NCI-H446 treated with DMSO at 0.1 percent for 48 hours (cell line): ENCODE measurements at places on chromosomes 7 and 10.

DNA sequence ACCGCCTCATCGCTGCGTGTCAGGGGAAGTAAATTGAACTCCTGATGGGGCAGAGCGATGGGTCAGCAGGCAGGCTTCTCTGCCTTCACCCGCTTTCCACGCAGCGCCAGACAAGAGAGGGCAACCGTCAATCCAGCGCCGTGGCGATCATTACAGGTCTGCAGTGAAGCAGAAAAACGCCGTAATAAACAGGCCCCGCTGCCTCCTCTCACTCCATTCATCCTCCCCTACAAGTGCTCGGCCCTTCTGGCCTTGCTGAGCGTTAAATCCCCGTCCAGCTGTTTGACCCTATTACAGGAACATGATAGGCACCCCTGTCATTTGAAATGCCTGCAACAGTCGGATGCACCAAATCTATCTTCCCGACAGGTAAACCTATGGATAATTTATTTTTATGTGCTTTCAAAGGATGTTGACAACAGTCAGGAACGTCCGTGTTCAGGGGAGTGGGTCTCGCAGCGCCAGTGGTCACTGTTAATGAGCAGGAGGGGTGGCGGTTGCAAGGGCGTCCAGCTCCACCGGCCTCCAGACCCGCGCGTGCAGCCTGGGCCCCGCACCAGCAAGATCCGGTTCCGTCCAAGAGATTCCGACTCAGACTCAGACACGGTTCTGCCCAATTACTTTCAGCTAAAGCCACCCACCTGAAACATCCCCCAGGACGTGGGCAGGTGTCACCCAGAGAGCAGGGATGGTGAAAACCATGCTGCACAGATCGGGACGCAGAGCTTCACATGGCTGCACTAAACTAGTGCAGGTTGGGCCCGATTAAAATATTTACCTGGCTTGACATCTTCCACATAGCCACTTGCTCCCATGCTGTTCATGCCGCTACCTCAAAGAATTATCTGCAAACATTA, 508.0 kb upstream of the MGMT start:
- DNase-seq, result no peak

DNA sequence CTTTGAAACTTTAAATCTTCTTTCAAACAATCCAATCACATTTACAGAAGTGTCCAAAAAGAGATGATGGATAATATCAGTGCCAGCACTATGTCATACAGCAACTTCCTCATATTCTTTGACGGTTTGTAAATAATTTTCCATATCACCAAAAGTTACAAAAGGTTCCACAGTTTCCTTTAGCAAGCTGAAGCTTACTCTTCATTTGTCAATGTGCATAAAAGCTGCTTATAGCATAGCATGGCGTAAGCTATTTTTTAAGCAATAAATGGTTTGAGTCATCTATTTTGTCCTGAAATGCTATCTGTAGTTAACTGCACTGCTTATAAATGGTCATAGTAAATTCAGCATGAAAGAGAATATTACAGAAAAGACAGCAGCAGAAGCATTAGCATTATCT, 95.1 kb downstream of the ETV1 start:
- DNase-seq, result no peak

GRCh38 chr10:86944031-86944419, 13.4 kb downstream of the MMRN2 start:
- DNase-seq, result no peak

GRCh38 chr10:29874606-29875269, 184.6 kb downstream of the JCAD start:
- DNase-seq, result no peak

- DNase-seq, result no peak
These were observed 14.5 kb downstream of the NUDT5 start for GRCh38 chr10:12181065-12181775.

DNA sequence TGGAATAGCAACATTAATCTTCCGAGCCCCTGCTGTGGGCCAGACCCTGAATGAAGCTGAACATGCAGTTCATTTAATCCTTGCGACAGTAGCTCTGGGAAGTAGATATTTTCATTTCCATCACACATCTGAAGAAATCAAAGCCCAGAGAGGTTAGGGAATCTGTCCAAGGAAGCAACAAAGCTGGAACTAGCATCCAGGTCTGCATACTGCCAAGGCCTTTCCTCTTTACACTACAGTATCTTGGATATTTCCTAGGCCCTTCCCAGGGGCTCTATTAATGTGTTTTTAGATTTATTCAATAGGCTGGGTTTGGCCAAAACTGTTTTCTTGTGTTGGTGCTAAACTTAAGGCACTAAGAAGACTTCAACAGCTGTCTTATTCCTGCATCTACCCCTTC, 48.1 kb downstream of the FAM13C start:
- no peak for DNase-seq

DNA sequence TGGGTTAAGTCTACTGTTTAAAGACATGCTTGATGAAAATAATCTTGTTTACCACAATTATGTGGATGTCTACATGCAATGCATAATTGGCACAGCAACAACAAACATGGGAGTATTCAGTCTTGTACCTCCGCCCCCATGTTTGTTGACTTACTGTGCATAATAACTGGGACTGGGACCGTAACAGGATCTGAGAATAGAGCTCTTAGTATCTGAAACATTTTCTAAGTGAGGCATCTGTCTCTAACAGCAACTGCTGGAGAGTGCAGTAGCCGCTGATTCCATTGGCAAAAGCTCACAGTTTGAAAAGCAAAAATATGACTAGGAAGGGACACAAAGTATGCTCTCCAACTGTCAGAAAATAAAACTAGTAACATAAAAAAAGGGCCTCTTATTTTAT, 61.6 kb downstream of the ENO4 start:
- DNase-seq, result no peak

DNA sequence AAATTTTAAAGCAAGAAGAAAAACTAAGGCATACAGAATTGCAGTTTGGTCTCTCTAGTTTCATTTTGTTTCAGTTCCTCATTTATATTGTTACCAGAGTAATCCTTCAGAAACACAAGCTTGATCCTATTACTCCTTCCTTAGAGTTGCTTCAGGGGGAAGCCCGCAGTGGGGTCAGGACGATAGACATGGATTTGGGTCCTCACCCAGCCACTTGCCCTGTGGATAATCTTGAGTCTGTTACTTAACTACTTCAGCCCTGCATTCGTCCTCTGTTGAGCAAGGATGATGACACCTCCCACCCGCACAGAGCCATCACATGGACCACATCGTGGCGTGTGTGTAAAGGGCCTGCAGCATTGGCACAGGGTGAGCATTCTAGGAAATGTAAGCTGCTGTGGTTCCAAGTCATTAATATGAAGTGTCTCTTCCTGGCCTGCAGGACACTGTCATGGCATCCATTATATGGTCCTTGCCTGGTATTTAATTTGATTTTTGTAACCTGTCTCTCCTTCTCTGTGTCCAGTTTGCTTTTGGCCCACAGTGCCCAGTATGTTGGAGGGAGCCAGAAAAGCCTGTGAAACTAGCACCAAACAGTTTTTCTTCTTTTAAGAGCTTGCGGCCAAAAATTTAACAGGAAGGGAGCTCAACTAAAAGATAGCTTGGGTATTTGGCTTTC, 111.2 kb downstream of the EEPD1 start:
- no peak for DNase-seq

DNA sequence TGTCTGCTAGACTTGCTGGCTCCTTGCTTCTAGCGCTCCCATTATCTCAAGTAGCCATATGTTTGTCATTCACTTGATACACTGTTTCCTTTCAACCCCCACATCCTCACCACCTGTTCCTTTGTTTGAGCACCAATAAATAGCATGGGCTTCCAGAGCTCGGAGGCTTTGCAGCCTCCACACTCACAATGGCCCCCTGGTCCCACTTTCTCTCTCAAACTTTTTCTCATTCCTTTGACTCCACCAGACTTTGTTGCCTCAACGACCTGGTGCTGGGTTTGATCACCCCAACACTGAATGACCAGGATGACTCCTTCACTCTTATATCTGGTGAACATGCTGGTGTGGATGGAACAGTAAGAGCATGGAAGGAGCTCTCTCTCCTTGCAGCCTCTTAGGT, 114.5 kb upstream of the TRIM24 start:
- DNase-seq, result peak; percentile 16

DNA sequence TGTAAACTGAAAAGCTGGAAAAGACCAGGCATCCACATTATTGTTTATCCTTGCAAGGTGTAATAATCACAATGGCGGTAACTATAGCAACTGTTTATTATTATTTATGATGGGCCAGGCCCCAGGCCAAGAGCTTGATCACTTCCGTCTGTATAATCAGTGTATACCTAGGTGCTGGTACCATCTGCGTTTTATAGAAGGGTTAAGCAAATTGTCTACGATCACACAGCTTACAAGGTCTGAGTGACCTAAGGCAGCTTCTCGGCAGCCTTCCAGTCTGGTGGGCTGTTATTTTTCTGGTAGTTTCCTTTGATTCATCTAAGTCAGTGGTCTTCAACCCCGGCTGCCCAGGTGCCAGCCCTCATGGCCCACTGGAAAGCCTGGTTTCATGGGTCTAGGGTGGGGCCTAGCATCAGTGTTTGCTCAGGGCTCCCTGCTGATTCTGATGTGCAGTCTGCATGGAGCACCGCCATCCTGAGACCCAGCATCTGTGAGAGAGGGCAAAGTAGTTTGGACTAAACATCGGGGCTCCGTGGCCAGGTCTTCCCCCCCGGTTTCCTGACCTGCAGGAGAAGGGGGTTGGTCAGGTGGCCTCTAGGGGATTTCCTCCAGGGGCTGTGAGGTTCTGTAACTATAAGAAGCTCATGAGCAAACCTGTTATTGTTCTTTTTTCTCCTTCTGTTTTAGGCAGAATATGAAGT, 146.4 kb downstream of the RGS10 start:
- DNase-seq, result no peak

DNA sequence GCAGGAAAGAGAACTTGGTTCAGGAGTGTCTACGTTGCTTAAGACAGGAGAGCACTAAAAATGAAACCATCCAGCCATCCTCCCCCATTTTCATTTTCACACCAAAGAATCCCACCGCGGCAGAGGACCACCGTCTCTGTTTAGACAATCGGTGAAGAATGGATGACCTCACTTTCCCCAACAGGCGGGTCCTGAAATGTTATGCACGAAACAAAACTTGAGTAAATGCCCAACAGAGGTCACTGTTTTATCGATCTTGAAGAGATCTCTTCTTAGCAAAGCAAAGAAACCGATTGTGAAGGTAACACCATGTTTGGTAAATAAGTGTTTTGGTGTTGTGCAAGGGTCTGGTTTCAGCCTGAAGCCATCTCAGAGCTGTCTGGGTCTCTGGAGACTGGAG, 1.4 kb upstream of the IL6 start:
- DNase-seq, result peak; percentile 31

DNA sequence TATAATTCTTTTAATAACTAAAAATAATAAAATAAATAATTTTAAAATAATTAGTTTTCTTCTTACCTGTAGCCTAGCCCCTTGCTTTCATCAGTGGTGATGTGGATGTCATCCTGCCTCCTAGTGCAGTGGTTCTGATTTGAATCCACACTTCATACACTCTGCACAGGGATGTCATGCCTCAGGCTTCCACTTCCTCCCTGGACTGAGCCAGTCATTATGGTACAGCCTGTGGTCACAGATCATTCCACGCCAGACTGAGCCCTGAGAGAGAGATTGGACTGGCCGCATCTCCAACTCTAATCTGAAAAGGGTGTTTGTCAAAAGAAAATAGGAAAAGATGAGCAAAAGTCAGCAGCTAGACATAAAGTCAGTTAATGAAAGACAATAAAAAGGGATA, 436.2 kb upstream of the IGFBP3 start:
- DNase-seq, result no peak

DNA sequence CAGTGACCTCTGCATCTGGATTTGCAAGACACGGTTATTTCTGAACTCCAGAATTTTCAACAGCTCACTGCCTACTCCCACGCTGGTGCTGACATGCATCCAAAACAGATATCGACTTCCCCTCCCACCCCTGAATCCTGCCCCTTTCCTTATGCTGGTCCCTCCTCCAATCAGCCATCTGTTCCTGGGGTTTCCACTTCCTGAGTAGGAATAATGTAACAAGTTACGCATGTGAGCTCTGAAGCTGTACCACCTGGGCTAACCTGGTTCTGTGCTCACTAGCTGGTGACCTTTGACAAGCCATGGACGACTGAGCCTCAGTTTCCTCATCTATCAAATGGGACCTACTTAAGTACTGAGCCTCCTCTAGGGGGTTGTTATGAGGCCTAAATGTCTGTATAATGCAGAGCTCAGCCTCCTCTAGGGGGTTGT, 1.7 kb upstream of the NCAPG2 start:
- no peak for DNase-seq

DNA sequence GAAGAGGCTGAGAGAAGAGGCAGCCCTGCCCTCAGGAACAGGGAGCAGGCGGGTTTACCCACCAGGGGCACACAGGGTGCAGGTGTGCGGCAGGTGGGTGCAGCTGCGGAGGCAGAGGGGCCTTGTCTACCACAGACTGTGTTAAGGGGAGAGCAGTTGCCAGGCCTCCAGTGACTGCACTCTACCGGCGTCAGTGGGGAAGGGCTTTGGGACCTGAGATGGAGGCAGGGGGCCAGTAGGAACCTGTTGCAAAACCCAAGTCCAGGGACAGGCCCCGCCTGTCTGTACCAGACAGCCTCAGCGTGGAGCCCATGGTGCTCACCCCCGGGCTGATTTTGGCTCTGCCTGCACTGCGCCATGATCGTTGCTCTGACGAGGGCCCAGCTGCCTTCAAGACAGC, 507.6 kb upstream of the FOXK1 start:
- DNase-seq, result no peak
